ENCODE measurements at places on chromosomes 4 and X.

- no peak for DNase-seq
Measured at GRCh38 chrX:10085223-10085622, 71.6 kb upstream of the CLCN4 start.

DNA sequence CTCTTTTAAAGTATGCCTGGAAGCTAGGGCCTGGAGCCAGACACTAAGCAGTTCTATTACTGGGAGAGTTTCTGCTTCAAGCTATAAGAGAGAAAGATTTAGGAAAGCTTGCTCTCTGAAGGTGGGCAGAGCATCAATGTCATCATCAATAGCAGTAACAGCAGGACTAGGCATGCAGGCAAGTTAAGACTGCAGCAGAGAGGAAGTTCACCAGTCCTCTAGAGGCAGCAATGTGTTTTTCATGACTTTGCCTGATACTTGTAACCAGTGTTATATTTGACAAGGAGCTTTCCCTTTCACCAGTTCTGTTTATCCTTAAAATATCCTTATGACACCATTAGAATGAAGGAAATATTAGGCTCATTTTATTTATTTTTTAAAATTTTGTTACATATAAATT, 237.9 kb downstream of the KCTD8 start:
- DNase-seq: no peak

- DNase-seq: no peak
Measured at GRCh38 chr4:26094911-26095310, 180.9 kb downstream of the SMIM20 start.

GRCh38 chrX:65871671-65872311, 168.1 kb downstream of the VSIG4 start:
- DNase-seq: no peak
